ENCODE measurements at places on chromosomes 7 and 10. TPM values are rescaled to one million over a fixed set of nuclear protein-coding genes. Genes with fewer than 3 reads are reported as not detected.

Gene FOXI2
- total RNA-seq, result not detected

Gene EN2
- total RNA-seq, result 0.42 TPM

- DNase-seq, result no peak
Observed at GRCh38 chr10:3655528-3655927, 129.5 kb downstream of the KLF6 start.

DNA sequence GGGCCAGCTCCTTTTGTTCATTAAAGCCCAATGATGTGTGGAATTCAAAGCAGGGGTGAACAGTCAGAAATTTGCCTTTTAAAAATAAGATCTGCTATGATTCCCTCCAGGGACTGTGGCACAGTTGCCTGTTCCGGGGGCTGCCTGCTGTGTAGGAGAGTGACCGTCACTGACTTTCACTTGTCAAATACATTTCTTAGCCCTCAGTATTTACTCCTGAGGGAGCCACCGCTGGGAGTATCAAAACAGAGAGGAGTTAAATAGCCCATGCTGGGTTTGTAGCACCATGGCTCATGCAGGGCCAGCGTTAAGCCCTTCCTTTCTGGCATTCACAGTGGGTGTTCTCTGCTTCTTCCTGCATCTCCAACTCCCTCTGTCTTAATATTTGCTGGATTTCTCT, 897.8 kb downstream of the SORCS3 start:
- no peak for DNase-seq

Gene RAB11FIP2
- total RNA-seq, result 18.7 TPM

GRCh38 chr7:93622036-93623033, 47.8 kb upstream of the CALCR start:
- DNase-seq, result no peak

Gene MOGAT3
- total RNA-seq, result not detected

GRCh38 chr7:17134786-17135185, 163.7 kb upstream of the AHR start:
- DNase-seq, result no peak

Gene ERVW-1
- total RNA-seq, result not detected

- no peak for DNase-seq
Observed at GRCh38 chr7:139896831-139897230, 67.8 kb downstream of the TBXAS1 start.

Gene NEURL1
- total RNA-seq, result 7.7 TPM

GRCh38 chr7:2754912-2755311, 66.9 kb downstream of the AMZ1 start:
- no peak for DNase-seq

DNA sequence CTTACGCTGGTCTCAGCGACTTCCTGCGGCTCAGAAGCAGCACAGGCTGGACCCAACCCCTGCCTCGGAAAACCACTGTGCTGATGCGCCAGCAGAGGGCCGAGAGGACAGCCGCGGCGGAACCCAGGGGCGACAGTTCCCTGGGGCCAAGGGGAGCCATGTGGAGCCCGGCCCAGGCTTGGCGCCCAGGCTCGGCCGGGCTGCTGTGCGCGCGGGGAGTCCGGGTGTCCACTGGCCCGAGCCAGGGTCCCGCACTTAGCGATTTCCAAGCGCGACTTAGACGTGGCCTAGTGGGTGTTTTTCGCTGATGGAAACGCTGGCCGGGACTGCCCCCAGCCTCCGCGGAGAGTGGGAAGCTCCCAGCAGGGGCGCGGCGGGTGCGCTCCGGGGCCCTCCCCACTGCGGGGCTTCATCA, 18.6 kb upstream of the ZNF32 start:
- no peak for DNase-seq

Gene SEMA3E
- total RNA-seq, result not detected

Data from adrenal gland (tissue), 19 donors.